Right ventricle myocardium superior (tissue), 1 donor: ENCODE measurements at places on chromosomes 13 and 19. TPM values are rescaled to one million over a fixed set of nuclear protein-coding genes. Genes with fewer than 3 reads are reported as not detected.
A peak's percentile ranks its signal among the peaks of the same experiment; 100 is the strongest.

- DNase-seq: no peak
Observed at GRCh38 chr19:14580623-14581237, 2.2 kb upstream of the CLEC17A start.

GRCh38 chr13:98033277-98034247 is 80.1 kb downstream of the IPO5 start:
- DNase-seq: no peak

DNA sequence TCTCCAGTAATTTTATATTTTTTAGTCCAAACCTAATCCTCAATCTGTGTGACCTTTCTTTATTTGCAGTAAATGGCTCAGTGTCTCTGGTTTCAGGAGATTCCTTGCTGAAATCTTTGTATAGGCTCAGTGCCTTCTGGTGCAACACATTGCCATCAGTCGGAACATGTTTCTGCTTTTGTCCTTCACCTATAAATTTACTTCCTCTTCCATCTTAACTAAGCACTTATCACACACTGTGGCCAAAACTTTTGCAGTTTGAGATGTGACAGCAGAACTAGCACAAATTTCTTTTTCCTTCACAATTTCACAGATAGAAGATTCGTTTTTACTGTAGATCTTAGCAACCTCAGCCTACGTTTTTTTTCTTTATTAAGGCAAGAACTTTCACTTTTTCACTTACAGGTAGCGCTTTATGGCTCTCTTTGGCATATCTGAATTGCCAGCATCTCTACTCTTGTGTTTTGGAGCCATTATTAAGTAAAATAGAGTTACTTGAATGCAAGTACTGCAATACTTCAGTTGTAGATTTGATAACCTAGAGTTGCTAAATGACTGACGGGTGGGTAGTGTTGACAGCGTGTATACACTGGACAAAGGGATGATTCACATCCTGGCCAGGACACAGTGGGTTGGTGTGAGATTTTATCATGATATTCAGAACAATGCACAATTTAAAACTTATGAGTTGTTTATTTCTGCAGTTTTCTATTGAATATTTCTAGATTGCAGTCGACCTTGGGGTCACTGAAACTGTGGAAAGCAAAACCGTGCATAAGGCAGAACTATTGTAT is 44.3 kb downstream of the NDFIP2 start:
- DNase-seq: no peak

DNA sequence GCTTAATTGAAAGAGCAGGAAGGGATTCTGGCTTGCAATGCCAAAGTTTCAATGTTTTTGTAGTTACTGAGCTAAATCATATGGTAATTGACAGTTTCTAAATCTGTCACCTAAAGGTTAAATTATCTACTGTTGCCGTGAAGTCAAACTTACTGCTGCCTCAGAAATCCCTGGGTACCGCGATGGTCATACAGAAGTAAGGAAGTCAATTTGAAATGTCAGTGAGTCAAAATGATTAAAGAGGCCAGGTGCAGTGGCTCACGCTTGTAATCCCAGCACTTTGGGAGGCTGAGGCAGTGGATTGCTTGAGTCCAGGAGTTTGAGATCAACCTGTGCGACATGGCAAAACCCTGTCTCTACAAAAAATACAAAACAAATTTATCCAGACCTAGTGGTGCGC is 48.8 kb upstream of the TPM4 start:
- no peak for DNase-seq

DNA sequence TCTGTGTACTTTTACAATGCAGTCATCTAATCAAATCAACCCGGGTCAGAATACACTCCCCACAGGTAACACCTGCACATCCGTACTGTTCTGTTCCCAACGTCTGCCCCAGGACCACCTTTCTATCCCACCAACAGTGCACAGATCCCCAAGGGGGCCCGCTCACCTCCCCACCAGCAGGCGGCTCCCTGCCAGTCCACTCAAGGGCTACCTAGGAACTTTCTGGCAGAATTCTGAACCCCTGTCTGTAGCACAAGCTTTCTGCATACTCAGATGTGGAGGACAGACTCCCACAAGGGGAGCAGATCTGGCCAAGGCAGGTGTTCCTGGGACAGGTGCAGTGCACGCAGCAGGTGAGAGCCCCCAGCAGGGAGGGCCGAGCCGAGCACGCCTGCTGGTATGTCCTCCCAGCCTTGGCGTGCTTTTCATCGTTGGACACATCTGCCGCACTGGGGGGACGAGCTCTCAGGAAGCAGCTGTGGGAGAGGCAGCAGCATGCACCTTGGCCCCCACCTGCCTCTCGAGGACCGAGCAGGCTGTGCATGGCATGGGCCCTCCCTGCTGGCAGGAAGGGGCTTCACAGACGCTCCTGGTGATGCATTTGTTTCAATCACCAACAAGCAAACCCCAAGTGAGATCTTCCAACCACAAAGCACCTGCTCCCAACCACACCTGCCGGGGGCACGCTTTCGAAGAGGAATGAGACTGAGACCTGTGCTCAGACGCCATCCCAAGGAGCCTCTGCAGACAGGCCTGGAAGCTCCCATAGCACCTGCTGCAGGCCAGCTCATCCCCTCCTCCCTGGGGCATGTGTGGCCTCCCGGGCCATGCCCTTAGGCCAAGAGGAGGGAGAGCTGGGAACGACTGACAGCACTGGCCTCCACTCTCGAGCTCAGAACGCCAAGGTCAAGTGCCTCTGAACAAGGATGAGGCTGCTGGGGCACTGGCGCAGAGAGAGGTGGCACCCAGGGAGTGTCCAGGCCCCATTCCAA is 35.9 kb downstream of the RAB20 start:
- DNase-seq: peak; percentile 63

DNA sequence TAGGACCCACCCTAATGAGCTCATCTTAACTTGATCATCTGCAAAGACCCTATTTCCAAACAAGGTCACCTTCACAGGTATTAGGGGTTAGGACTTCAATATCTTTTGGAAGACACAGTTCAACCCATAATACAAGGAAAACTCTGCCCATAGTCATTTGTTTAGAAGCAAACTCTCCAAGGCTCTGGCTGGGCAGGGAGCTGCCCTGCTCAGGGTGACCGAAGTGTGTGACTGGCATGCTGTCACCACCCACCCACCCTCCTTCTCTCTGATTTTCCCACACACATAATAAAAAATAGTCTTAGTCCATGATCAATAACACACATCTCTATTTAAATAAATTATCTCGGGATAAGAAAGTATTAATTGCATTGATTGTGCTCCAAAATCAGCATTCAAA is 161.1 kb downstream of the KCTD15 start:
- DNase-seq: no peak

DNA sequence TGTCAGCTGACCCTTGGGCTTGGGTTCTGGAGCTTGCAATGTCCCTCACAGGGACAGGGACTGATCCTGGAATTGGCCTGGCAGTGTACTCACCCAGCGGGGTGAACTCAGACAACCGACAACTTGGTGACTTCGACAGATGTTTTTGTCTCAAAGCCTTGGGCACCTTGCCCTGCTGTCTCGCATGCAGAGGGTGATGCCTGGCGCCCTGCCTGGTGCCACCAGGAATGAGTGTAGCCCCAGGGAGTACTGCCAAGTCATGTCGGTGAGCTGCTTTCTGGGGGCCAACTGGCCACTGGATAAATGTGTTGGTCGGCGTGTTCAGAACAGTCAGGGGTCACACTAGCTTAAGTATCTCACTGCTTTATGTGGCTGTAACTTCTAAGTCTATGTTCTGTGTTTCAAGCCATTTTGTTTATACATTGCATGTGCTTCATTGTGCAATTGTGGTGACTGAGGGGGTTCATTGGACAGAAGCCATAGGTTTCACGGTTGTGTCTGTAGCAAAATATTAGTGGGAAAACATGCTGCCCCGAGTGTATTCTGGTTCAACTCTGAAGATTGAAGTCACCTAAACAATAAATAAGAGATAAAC is 96.3 kb upstream of the TNFSF11 start:
- DNase-seq: no peak

The TUBB4A gene
- total RNA-seq: 10.8 TPM

The SLC5A5 gene
- not detected for total RNA-seq

GRCh38 chr19:3061182-3062161 is 823 bp downstream of the TLE5 start:
- DNase-seq: peak; percentile 80

- DNase-seq: no peak
Observed at GRCh38 chr13:83024955-83025594, 857.2 kb downstream of the SLITRK1 start.

The BIVM gene
- 31.0 TPM for total RNA-seq

The LRFN3 gene
- 6.1 TPM for total RNA-seq

The NCAN gene
- not detected for total RNA-seq

The LGI4 gene
- total RNA-seq: 8.1 TPM

GRCh38 chr13:101986316-101986715 is 415.5 kb downstream of the FGF14 start:
- no peak for DNase-seq

- no peak for DNase-seq
Observed at GRCh38 chr13:106520251-106521054, 15.0 kb downstream of the EFNB2 start.

DNA sequence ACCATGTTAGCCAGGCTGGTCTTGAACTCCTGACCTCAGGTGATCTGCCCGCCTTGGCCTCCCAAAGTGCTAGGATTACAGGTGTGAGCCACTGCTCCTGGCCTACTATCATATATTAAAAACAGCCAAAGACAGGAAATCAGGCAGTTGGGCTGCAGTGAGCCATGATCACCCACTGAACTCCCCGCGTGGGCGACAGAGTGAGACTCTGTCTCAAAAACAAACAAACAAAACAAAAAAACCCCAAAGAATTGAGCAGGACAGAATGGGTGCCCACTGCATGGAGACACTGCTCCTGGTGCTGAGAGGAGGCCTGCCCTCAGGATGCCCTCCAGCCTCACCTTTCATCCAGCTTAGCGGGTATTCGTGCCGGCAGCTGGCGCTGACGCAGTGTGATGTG is 5.2 kb upstream of the RINL start:
- no peak for DNase-seq

DNA sequence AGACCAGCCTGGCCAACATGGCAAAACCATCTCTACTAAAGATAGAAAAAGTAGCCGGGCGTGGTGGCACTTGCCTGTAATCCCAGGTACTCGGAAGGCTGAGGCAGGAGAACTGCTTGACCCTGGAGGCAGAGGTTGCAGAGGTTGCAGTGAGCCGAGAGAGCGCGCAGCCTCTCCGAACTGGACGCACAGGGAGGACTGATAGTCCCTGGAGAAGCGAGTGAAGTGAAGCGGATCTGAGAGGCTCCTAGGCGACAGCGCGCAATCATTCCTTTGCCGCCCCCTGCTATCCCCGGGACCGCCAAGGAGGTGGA is 233 bp downstream of the ZNF561 start:
- DNase-seq: no peak

GRCh38 chr19:34305221-34306083 is 51.1 kb downstream of the GARRE1 start:
- DNase-seq: no peak

DNA sequence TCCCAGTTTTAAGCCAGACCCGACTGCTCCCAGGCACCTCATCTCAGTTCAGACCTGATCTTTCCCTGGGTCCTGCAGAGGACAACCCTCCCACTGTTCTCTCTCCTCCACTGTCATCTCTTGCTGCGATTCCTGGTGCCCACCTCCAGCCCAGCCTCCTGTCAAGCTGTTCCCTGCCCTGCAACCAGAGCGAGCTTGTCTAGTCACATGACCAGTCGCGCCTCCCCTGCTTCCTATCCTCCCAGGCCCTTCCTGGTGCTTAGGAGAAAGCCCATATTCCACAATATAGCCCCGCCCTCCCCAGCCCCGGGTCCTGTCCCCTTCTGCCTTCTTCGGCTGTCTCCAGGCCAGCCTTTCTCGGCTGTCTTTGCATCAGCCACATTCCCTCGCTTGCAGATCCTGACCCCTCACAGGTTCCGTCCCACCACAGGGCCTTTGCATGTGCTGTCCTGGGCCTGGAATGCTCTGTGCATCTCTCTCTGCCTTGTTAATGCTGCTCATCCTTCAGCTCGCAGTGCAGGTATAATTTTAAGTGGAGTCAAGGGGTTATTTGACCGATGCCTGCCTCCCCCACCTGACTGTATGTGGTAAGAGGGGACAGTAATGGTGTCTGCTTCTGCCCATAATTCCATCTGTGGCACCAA is 88.8 kb downstream of the IER2 start:
- no peak for DNase-seq

DNA sequence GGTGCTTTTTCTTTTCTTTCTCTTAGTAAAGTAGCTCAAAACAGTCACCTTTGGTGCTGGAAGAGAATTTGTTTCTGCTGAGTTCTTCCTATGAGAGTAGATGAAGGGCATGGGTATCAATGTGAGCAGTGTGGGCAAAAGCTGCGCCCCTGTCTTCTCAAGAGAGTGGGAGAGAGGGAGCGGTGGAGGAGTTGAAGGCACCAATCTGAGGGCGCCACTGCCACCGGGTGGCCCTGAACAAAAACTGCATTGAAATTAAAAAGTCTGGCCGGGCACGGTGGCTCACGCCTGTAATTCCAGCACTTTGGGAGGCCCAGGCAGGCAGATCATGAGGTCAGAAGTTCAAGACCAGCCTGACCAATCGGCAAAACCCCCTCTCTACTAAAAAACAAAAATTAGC is 28.7 kb upstream of the EPHX3 start:
- peak; percentile 37 for DNase-seq

The DMKN gene
- total RNA-seq: 3.6 TPM

DNA sequence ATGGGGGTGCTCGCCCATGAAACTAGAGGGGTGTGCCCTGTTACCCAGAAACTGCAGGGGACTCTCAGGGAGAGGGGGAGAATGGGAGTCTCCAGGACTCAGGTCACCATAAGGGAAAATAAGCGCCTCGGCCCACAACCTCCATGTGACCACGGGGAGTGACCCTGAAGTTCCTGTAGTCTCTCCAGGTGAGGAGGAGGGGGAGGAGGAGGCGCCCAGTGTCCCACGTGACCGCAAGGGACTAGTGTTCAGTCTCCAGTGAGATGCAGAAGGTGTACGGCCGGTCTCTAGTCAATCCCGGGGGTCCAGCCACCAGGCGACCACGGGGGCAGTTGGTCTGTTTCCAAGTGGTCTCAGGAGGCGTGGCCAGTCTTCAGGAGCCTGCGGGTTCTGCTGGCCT is 16.0 kb downstream of the TM6SF2 start:
- DNase-seq: peak; percentile 33

The KLK3 gene
- total RNA-seq: not detected

- no peak for DNase-seq
Observed at GRCh38 chr19:10826846-10827245, 9.2 kb downstream of the TMED1 start.

- no peak for DNase-seq
Observed at GRCh38 chr13:72431981-72432682, 295.3 kb downstream of the MZT1 start.
